ENCODE measurements at places on chromosomes 5 and 9.

- no peak for DNase-seq
Measured at GRCh38 chr9:114503522-114504340, 1.5 kb downstream of the WHRN start.

GRCh38 chr9:79357194-79357593 lies 214.6 kb upstream of the TLE4 start:
- no peak for DNase-seq

GRCh38 chr9:80407220-80407619 lies 835.5 kb downstream of the TLE4 start:
- DNase-seq, result no peak

GRCh38 chr9:113011911-113012381 lies at the start of gene ZNF883:
TSS of gene ZNF883 (minus strand) at chr9:113012192.
- no peak for DNase-seq

- DNase-seq, result no peak
Measured at GRCh38 chr9:108815156-108815555, 40.6 kb downstream of the ACTL7B start.

GRCh38 chr9:109319626-109320241 lies 1.1 kb downstream of the EPB41L4B start:
- DNase-seq, result no peak

GRCh38 chr9:6896562-6896961 lies 138.8 kb downstream of the KDM4C start:
- no peak for DNase-seq

GRCh38 chr5:1864896-1865440 lies 17.8 kb downstream of the IRX4 start:
- DNase-seq, result no peak

DNA sequence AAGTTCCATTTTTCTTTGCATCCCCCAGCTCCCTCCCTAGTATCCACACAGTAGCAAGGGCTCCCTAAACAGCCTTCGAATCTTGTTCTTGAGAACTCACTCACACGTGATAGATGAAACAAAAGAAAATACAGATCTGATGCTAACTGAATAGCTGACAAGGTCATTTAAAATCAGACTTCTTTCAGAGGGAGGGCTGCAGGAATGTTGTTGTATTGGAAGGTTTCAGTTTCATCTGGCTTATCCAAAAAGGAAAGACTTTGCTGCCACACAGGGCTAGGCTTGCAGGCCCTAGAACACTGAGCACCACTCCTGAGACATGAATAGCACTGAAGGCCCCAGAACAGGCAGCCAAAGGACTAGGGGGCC lies 3.2 kb downstream of the CD180 start:
- no peak for DNase-seq

- no peak for DNase-seq
Measured at GRCh38 chr5:14197056-14197455, 53.9 kb downstream of the TRIO start.

GRCh38 chr5:12367973-12368372 lies 463.7 kb upstream of the CTNND2 start:
- no peak for DNase-seq

GRCh38 chr9:114685951-114686350 lies 4.0 kb upstream of the TEX48 start:
- no peak for DNase-seq
